ENCODE measurements at places on chromosomes 1 and 21.

GRCh38 chr1:55249646-55250398, 34.7 kb upstream of the USP24 start:
- H3K4me3 ChIP-seq: no peak overlapping the region
- H3K27ac ChIP-seq: no peak overlapping the region
- no peaks in the 10 kb centered on the region for H3K4me1 ChIP-seq
- no peaks in the 10 kb centered on the region for H3K27me3 ChIP-seq

- H3K27ac ChIP-seq: no peak overlapping the region
- H3K4me1 ChIP-seq: peaks cover 5% of the 10 kb centered on the region
- H3K4me3 ChIP-seq: no peak overlapping the region
- no peaks in the 10 kb centered on the region for H3K27me3 ChIP-seq
- DNase-seq: no peak
Measured at GRCh38 chr1:92862605-92863004, 30.8 kb downstream of the RPL5 start.

DNA sequence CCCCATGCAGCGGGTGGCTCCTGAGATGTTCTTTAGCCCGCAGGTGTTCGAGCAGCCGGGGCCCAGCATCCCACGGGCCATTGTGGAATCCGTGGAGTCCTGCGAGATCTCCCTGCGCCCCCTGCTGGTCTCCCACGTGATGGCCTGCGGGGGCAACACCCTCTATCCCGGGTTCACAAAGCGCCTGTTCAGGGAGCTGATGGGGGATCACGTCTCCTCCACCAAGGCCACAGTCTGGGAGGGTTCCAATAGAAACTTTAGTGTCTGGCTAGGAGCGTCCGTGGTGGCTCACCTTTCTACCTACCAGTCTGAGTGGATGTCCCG, 71.0 kb downstream of the ACTL8 start:
- 0 out of 2 replicates have a peak, but pooled peaks cover 9% of the 10 kb centered on the region for H3K27me3 ChIP-seq
- DNase-seq: peak; percentile 59
- no peak overlapping the region for H3K4me3 ChIP-seq
- H3K27ac ChIP-seq: no peak overlapping the region

GRCh38 chr1:244329591-244330317, 122.0 kb downstream of the ADSS2 start:
- H3K4me3 ChIP-seq: no peak overlapping the region
- no peak overlapping the region for H3K27ac ChIP-seq
- no peaks in the 10 kb centered on the region for H3K4me1 ChIP-seq
- no peaks in the 10 kb centered on the region for H3K27me3 ChIP-seq

GRCh38 chr1:183285746-183286145, 99.7 kb downstream of the LAMC2 start:
- no peaks in the 10 kb centered on the region for H3K36me3 ChIP-seq
- H3K4me1 ChIP-seq: peaks cover 6% of the 10 kb centered on the region

- no peak overlapping the region for H3K27ac ChIP-seq
- H3K27me3 ChIP-seq: no peaks in the 10 kb centered on the region
- no peak overlapping the region for H3K4me3 ChIP-seq
- peaks cover 12% of the 10 kb centered on the region for H3K4me1 ChIP-seq
Measured at GRCh38 chr1:114745291-114745690, 12.5 kb downstream of the CSDE1 start.

GRCh38 chr1:156914440-156914856, 6.0 kb upstream of the LRRC71 start:
- DNase-seq: no peak
- H3K27me3 ChIP-seq: 0 out of 2 replicates have a peak, but pooled peaks cover 5% of the 10 kb centered on the region
- no peak overlapping the region for H3K27ac ChIP-seq
- H3K4me3 ChIP-seq: no peak overlapping the region
- no peaks in the 10 kb centered on the region for H3K4me1 ChIP-seq
